ENCODE measurements at places on chromosomes 1 and 21.

GRCh38 chr1:210815641-210816550 is 318.1 kb downstream of the KCNH1 start:
- no peak for DNase-seq

GRCh38 chr1:81221564-81221963 is 579.2 kb upstream of the ADGRL2 start:
- no peak for DNase-seq

DNA sequence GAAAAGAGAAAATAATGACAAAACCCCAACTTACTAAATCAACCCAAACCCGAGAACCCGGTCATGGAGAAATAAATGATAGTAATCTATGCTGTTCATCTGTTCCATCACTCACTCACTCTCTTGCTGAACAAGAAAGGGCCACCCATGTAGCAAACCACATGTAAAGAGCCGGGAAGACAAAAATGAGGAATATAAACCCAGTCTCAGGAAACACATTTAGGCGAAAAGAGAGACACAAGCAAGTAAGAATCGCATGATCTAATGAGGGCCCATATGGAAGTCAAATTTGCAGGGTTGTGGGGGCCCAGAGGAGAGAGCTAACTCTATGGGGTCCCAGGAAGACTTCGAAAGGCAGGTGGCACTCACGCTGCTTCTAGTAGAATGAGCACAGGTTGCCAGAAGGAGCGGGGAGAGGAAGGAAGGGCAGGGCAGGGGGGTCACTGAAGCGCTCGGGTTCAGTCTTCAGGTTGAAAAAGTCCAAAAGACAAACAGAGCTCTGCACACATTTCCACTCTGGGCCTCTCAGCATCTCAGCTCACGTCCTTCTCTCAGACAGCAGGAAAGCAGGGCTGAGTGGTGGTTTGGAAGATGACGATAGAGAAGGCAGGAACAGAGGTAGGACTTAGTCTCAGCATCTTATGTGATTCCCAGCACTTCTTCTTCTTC is 142.9 kb upstream of the KRTAP19-8 start:
- DNase-seq = no peak

DNA sequence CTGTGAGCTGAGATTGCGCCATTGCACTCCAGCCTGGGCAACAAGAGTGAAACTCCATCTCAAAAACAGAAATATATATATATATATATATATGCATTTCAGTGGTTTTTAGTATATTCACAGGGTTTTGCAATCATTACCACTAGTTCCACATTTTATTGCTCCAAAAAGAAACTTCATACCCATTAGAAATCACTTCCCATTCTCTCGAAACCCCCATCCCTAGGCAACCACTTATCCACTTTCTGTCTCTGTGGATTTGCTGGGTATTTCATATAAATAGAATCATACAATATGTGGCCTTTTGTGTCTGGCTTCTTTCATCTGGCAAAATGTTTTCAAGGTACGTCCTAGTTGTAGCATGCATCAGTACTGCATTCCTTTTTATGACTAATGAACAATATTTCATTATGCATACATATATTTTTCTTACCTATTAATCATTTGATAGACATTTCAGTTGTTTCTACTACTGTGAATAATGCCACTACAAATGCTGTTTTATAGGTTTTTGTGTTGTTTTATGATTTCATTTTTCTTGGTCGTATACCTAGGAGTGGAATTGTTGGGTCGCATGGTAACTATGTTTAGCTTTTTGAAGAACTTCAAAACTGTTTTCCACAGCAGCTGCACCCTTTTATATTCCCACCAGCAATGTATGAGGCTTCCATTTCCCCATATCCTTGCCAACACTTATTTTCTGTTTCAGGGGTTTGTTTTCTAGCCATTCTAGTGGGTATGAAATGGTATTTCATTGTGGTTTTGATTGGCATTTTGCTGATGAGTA is 95.9 kb downstream of the PHTF1 start:
- no peak for DNase-seq

GRCh38 chr1:170146720-170147263 is 1.0 kb downstream of the NTMT2 start:
- DNase-seq = no peak

GRCh38 chr1:68103884-68104554 is 53.6 kb upstream of the DIRAS3 start:
- DNase-seq = no peak

DNA sequence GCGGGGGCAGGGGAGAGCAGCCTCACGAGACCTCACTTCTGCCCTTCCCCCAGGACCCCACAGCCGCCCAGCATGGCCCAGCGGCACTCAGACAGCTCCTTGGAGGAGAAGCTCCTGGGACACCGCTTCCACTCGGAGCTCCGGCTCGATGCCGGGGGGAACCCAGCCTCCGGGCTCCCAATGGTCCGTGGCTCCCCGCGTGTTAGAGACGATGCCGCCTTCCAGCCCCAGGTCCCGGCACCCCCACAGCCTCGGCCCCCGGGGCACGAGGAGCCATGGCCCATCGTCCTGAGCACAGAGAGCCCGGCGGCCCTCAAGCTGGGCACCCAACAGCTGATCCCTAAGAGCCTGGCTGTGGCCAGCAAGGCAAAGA is 8.5 kb downstream of the ARHGEF16 start:
- no peak for DNase-seq

- DNase-seq = no peak
Measured at GRCh38 chr1:2476061-2476999, at the start of gene PLCH2. Gene PLCH2 (plus strand): TSS chr1:2476289. CDS start chr1:2476589, 300 bp downstream.

- peak; percentile 63 for DNase-seq
Measured at GRCh38 chr1:119554183-119554582, 47.2 kb downstream of the HSD3B1 start.

DNA sequence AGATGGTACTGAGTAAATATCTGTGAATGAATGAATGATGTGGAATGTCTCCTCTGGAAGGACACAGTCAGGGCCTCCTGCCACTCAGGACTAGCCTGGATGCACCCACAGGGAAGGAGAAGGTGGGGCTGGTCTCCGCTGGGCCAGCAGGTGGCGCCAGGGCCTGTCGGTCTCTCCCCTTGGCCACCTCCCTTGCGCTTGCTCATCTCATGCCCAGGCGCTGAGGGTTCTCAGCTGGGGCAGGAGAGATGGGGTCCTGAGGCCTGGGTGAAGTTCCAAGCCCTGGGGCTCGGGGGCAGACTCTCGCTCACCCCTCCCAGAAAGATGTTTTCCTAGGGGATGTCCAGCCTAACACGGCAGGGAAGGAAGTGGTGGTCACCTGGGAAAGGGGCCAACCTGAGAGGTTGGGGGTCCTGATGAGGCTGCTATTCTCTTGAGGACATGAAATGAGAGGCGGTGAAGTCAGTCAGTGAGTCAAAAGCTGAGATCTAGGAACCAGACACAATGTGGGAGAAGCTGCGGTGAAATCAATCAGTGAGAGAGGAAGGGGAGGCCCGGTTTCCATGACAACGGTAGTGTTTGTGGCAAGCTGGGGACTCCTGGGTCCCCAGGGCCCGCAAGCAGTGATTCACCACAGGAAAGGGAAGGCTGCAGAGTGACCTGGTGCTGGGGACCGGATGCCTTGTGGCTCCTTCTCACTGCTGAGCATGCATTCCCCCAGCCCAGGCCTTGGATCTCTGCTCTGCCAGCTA is 14.6 kb upstream of the MEX3A start:
- no peak for DNase-seq

DNA sequence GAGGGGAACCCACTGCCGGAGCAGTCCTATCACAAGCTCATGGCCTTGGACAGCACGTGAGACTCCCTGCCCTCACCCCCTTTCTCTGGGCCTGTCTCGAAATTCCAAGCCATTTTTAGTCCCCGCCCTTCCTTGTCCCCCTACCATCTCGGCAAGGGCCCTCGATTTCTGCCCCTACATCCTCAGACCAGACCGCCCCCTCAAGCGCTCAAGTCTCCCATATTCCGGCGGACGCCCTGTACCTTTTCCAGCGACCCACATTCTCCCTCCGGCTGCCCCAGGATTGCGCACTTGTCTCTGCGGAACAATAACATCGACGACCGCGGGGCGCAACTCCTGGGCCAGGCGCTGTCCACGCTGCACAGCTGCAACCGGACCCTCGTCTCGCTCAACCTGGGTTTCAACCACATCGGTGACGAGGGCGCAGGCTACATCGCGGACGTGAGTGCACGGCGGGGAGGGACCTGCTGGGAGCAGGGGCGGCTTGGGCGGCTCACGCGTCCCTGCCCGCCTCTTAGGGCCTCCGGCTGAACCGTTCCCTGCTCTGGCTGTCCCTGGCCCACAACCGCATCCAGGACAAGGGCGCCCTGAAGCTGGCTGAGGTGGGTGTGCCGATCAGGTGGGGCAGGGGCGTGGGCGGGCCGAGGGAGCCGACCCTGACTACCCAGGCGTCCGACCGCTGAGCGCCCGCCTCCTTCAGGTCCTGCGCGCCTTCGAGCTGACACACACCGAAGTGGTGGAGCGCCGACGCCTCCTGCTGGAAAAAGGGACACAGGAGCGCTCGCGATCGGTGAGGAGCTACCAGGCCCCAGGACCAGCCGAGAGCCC is 7.0 kb downstream of the LRRC71 start:
- DNase-seq = no peak

DNA sequence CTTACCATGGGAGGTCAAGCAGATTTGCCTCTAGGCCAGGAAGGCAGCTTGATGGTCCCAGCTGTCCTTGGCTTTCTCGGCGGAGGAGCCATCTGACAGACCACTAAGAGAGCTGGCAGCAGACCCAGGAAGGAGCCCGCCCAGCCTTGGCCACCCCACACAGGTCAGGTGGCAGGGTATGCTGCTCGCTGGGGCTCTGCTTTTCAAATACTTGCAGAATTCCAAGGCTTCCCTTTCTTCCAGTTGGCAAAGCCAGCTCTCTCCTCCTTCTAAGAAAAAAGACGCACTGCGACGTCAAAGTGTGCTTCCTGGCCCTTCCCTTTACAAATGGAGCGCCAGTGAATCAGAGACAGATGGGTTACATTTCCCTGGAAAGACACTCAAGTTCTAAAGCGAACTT is 229.4 kb downstream of the CACNA1E start:
- DNase-seq = no peak

DNA sequence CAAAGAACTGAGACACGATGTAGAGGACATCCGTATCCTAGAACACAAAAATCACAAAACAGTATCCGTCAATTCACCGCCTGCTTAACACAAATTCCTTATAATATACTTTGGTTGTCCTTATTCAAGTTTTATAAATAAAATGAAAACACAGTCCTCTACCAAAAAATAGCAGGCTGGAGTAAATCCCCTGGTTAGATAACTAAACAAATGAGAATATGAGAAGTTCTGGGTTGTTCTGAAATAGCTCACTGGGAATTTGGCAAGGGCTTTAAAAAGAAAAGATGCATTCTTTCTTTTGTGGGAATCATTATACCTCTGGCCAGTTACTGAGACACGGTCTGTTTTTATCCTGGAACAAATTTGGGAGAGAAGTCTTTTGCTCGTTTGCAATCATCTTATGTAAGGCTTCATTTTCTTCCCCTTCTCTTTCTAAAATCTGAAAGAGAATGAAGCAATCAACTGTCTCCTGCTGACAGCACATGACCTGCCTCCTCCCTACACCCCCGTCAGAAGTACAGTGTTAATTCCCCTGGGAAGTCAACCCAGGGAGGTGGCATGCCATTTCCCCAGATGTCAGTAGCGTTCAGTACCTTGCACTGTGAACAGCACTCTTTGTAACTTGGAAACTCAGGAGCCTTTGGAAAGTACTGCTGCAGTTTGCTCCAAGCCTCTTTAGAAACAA is 37.1 kb upstream of the RAP1GAP start:
- no peak for DNase-seq

DNA sequence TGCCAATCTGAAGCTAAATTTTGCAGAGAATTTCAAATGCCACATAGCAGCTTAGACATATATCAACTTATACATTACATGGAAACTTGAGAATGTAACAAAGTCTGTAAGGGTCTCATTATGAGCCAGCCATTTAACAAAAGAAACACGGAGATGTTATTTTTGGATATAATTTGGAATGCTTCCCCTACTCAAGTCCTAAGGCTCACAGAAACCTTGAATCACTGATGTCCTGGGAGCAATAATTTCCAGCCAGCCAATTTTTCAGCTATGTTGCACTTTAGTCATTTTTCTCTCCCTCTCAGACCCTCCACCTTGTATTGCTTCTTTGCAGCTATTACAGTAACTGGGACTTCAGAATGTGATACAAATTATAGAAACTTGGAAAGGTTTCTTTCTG is 56.9 kb downstream of the EIF2B3 start:
- no peak for DNase-seq

- no peak for DNase-seq
Measured at GRCh38 chr1:31396633-31397351, 16.2 kb upstream of the SERINC2 start.

DNA sequence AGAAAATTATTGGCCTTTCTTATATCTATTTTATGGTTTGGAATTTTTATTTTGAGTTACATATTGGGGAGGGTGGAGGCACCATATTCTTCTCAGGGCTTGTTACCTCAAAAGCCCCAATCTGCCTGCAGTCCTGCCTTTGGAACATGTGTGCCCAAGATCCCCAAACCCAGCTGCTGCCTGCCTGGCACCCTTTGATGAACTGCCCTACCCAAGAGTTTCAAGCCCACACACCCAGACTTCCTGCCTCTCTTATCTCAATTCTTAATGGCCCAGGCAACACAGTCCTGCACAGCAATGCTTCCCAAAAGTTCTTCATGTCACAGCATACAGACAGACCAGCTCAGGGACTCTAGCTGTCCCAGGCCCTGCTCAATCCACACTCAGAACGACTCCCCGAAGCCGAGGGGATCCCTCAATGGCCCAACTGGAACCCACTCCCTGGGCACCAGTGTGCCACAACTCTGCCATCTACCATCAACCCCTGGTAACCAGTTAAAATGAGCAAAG is 19.2 kb downstream of the OLFML2B start:
- no peak for DNase-seq

GRCh38 chr1:167661527-167662426 is 31.7 kb downstream of the RCSD1 start:
- no peak for DNase-seq

DNA sequence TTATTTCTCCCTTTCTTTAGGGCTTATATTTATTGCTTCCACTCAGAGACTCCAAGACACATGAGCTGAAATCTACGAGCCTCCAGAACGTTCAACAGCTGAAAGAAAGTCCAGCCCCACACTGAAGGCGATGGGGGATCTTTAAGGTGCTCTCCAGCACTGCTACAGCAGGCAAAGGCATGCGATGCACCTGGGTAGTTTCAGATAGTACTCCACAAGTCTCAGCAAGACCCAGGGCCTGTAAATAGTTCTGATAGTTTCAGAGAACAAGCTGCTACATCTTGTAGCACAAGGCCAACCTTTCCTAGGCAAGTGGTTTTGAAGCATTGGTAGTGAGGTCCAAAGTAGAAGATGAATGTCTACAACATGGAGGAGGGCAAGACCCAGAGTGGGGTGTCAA is 2.2 kb upstream of the HSD3B1 start:
- no peak for DNase-seq

Measured in NCI-H2081 treated with DMSO at 0.1 percent for 48 hours (cell line).